ENCODE measurements at places on chromosomes 3 and 15.

DNA sequence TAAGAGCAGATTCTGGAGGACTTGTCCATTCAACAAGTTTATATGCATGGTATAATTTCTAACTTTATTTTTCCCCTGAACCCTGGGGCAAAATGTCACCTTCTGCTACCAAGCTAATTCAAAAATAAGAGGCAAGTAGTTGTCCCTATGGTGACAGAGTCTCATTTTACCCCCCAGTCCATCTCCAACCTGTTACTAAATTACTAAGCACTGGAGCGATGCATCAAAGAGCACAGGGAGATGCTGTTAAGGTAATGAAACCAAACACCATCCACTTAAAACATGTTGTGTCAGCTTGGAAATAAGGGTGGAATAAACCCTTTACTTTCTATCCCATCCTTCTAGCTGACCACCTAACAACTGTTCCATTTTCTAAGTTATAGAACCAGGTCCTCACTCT lies 417.4 kb upstream of the ATP11B start:
- no peak for DNase-seq

GRCh38 chr3:160779040-160779439 lies 23.0 kb downstream of the PPM1L start:
- no peak for DNase-seq

DNA sequence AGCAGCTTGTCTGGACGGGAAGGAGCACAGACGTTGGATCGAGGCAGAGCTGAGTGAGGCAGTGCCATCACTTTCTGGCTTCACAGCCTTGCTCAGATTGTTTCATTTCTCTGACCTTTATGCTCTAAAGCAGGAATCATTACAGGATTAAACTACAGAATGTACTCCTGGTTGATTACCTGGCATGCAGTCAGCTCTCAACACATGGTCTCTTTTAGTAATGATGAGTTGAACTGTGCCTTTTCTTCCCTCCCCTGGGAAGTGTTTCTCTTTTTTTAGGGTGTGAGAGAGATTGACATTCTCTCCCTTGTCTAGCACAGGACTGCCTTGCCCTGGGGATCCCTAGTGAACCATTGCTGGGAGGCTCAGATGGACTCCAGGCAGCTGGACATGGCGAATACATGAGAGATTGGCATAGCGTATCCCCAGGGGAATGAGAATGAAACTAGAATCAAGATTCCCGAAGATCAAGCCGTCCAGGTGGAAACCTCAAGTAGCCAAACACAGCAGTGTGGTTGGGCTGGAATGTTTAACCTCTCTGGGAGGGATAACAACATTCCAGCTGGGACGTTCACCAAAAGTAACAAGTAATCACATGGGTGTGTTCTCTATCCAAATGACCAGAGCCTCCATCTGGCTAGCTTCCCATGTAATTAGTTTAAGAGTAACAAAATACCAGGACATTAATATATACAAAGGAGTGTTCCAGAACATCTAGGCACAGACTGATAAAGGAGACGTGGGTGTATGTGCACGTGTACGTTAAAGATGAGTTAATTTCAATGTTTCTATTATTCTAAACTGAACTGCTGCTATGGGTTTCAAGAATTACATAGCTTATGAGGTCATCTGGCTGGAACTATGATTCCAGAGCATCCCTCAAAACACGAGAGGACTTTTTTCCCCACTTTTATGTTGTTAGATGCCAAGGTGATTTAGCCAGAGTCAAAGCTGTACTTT lies 118.6 kb upstream of the NR2E3 start:
- no peak for DNase-seq

DNA sequence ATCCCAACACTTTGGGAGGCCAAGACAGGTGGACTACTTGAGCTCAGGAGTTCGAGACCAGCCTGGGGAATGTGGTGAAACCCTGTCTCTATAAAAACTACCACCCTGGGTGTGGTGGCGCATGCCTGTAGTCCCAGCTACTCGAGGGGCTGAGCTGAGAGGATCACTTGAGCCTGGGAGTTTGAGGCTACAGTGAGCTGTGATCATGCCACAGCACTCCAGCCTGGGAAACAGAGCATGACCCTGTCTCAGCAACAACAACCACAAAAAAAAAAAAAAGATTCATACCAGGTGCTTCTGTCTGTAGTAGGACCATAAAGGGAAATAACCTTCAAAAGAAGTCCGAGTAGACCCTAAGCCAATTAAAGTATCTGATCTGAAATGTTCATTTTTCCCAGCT lies 94.5 kb downstream of the SERPINI1 start:
- no peak for DNase-seq

- DNase-seq, result no peak
Measured at GRCh38 chr3:34016925-34017587, 218.6 kb downstream of the PDCD6IP start.

DNA sequence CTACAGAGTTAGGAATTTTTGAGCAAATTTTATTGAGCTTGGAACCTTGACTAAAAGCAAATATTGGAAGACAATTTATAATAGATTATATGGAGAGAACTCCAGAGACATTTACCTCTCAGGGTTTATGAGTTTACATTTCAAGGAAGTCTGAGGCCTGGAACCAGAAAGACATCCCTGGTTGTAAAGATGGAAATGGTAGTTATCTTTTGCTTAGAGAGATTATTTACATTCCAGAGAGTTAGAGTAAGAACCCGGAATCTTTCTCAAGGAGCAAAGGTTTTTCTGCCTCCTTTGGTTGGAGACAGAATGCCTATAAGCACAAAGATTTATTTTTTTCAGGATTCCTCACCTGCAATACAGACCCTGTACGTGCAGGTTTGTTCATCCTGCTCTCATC lies 458.1 kb downstream of the TBL1XR1 start:
- DNase-seq, result no peak

DNA sequence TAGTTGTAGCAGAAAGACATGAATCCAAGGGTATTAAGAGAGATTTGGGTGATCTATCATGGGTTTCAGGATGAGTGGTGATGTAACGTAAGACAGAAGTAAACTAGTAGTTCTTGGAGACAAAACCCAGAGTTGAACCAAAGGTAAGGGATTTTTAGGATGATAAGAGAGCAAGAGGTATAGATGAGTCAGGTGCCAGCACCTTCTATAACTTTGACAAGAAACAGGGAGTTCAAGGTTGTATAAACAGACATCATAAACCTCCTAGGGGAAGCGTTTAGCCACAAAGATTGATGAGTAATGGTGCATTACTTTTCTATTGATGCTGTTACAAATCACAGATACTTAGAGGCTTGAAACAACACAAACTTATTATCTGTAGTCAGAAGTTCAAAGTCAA lies 447.3 kb upstream of the ARHGEF26 start:
- no peak for DNase-seq

DNA sequence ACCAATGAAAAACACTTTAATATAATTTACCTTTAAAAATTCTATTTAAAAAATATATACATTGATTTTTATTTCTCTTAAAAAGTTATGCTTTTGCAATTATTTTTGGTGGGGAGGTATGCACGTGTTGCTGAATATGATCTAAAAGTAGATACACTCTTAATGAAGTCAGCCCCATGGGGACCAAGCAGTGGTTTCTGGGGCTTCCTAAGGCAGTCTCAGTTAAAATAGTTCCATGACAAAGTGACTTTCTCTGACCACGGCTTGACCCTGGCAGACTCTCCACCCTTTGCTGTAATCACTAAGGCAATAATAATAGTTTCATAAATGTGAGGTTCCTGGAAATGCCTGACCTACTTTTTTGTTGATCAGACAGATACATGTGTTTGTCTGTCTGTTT lies 50.4 kb downstream of the CCR4 start:
- no peak for DNase-seq

DNA sequence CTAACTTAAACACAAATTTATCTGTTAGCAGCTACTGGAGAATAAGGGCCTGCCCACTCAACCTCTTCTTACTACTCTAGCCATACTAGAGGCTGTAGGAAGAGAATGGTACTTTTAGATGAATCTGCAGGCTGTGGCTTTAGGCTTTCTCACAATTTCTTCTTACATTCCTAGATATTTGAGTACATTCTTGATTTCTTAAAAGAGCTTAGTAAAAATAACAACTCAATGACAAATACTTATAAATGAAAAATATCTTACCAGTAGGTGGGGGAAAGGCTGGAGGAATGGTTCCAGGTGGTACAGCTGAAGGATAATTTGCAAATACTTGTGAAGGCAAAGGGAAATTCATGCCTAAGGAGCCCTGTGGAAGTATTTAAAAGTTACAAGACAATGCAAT lies 92.9 kb upstream of the GK5 start:
- DNase-seq, result no peak

- no peak for DNase-seq
Measured at GRCh38 chr3:48395714-48396113, 23.7 kb downstream of the FBXW12 start.

- no peak for DNase-seq
Measured at GRCh38 chr15:96181873-96182301, 148.6 kb upstream of the NR2F2 start.

DNA sequence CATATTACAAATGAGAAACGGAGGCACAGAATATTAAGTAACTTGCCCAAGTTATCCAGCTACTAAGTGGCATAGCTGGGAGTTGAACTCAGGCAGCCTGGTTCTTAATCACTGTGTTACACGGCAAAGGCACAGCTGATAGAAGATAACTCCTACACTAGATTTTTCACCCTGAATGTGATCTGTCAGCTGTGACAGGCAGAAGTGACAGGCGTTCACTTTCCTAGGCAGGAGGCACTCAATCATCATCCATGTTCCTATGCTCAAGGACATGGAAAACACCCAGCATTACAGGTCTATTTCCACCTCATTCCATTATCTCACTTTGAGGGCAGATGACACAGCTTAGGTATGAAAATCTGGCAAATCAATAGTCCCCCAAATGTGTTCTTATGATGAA lies 35.6 kb downstream of the TBC1D2B start:
- DNase-seq, result no peak

GRCh38 chr3:166104938-166105337 lies 267.7 kb upstream of the BCHE start:
- no peak for DNase-seq

- peak; percentile 1 for DNase-seq
Measured at GRCh38 chr15:95446854-95447253, 883.6 kb upstream of the NR2F2 start.

DNA sequence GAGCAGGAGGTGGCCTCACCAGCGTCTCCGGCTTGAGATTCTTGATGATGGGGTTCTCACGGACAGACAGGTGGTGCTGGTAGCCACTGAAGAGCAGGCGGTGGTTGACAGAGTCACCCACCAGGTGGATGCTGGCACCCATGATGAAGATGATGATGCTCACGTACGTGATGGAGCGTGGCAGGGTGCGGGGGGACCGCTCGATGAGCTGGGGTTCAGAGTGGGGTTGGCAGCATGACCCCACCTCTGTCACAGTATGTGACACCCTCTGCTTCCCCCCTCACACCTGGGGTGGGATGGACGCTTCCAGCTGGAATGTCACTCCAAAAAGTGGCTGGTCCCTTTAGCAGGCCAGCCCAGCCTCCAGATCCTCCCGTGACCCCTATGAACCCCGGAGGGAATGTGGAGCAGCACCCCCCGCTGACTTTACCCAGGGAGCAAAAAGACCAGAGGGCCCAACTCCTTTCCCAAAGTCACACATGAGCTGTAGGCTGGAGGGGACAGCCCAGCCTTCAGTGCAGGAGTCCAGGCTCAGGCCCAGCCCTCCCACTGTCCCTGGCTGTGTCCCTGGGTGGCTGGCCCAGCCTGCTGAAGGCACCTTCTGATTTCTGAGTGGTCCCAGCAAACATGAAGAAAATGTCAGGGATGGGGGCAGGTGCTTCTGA lies 6.7 kb upstream of the CALML4 start:
- no peak for DNase-seq

GRCh38 chr3:194339840-194340239 lies 11.3 kb downstream of the CPN2 start:
- DNase-seq, result no peak

GRCh38 chr3:115384381-115384780 lies 237.3 kb upstream of the ZBTB20 start:
- no peak for DNase-seq

DNA sequence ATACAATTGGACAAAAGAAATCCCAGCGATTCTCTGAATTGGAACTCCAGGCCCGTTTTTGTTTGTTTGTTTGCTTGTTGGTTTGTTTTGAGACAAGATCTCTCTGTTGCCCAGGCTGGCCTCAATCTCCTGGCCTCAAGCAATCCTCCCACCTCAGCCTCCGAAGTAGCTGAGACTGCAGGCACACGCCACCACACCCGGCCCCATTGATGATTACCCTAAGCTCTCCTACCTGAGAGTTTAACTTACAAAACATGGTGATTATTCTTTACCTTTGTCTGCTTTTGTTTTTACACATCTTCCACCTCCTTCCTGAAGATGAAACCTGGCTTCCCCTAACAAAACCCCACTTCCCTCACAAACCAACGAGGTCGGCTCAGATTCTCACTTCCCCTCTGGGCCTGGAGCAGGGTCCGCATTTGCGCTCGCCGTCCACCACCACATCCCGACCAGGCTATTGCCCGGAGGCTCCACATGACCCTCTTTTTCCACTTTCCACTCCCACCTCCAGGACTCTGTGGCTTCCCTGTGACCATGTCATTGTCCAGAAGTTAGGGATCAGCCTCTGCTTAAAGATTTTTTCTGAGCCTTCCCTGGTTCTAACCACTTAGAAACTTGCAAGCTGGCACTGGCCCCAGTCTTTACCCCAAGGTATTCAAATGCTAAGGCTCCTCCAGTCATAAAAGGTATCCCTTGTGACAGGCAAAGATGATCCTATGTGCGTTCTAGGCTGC lies 14.8 kb downstream of the KLHL6 start:
- DNase-seq, result no peak

GRCh38 chr15:69502470-69503045 lies 49.9 kb downstream of the RPLP1 start:
- no peak for DNase-seq

- DNase-seq, result peak; percentile 14
Measured at GRCh38 chr15:52678468-52679231, 538 bp downstream of the ATOSA start.

DNA sequence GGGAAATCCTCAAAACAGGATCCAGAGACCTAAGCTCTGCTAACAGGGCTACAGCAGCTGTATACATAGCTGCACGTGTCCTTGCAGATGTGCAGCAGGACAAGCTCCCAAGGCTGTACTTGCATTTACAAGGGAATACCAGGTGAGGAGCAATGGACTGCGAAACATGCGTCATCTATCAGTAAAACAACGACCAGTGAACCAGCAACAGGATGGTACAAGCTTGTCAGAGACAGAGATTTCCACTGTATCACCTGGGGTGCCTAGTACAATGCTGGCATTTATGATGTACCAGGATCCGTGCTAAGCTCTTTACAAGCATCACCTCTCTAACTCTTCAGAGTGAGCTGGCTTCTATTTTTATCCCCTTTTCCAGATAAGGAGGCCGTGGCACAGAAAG lies 227.3 kb downstream of the FOXP1 start:
- DNase-seq, result no peak

DNA sequence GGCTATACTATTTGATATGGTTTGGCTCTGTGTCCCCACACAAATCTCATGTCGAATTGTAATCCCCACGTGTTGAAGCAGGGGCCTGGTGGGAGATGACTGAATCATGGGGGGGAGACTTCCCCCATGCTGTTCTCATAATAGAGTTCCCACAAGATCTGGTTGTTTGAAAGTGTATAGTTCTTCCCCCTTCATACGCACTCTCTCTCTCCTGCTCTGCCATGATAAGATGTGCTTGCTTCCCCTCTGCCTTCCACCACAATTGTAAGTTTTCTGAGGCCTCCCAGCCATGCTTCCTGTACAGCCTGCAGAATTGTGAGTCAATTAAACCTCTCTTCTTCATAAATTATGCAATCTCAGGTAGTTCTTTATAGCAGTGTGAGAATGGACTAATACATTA lies 290.1 kb upstream of the CHRM5 start:
- no peak for DNase-seq
